Stimulated activated CD8-positive, alpha-beta memory T cell treated with anti-CD3 and anti-CD28 coated beads, Interleukin-15, amount 100 ng/mL, for 24 hours (primary cell): ENCODE measurements at places on chromosomes 2 and 18.

GRCh38 chr2:88521445-88522073, 69.1 kb upstream of the FOXI3 start:
- DNase-seq = no peak

DNA sequence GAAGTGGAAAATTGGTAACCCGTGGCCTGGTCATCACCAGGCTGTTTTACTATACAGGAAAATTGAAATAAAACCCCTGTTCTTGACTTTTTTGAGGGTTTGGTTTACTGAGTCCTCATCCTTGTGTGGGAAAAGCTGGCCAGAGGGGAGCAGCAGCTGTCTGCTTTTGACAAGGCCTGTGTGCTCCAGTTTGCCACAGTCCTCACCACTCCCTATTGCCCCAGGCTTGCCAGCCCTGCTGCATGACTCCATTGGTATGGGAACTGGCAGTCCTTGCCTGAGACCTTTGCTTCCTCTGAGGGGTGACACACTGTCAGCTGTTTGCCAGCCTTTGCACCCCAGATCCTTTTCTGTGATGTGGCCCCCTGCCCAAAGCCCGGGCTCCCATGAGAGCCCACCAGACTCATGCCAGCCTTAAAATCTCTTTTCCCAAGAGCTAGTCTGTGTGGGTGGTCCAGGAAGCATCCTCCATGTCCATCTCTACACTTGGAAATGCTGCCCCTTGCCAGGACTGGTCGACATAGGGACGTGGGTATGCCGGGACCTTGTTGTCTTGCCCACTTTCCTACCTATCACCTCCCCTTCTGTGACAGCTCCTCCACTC, 39.0 kb downstream of the GLI2 start:
- no peak for DNase-seq

DNA sequence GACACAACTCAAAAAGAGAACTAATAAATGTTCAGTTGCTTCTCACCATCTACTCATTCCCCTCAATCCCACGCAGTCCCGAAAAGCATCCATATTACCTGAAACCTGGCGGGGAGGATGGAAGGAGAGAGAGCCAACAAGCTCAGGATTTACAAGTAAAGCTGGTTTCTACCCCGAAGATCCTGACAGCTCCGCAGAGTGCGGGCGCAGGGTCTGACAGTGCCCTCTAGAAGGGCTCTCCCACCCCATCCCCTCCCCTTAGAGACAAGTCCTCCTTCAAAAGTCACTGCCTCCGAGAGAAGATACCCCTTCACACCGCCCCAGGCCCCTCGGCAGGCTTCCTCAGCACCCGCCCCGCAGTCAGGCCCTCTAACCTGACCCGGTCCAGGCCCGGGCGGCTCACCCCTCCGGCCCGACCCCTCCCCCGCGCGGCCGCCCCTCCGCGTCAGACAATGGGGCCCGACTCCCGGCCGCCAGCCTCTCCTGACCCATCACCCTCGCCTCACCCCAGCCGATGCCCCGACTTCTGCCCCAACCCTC, 550 bp downstream of the RAB1A start:
- peak; percentile 14 for DNase-seq

GRCh38 chr2:56008661-56009431, 85.3 kb upstream of the EFEMP1 start:
- no peak for DNase-seq

- no peak for DNase-seq
These were observed 109.6 kb downstream of the GLI2 start for GRCh38 chr2:120845277-120845676.

GRCh38 chr2:236718207-236718992, 148.8 kb downstream of the ACKR3 start:
- no peak for DNase-seq

DNA sequence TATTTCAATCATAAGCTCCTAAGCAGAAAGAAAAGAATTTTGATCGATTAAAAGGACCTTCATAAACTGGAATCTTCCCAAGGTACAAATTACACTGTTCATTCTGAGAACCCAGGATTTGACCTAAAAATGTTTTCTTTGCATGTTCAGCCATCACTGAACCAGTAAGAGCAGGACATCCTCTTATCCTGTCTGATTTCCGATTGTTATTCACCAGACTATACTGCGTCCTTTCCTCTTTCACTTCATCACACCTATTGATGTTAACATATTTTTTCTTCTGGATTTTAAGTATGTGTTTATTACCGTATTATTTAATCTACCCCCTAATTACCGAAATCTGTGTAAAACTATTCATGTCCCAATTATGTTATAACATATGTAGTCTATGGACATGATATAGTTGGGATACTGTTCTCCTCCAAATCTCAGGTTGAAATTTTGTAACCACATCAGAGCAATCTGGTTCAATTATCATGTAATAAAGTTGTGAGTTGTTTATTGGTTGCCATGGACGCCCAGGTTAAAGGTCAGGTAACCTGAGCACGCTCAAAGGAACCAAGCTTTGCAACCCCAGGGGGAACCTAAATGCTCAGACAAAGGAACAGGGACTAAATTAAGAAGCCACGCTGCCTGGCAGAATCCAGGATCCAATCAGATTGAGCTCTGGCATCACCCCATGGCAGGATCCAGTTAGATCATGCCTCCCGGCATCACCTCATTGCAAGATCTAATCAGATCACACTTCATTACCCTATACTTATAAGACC, 11.6 kb upstream of the TBC1D8 start:
- no peak for DNase-seq

GRCh38 chr2:128637481-128638155, 318.9 kb upstream of the HS6ST1 start:
- no peak for DNase-seq

- DNase-seq = no peak
These were observed 19.4 kb downstream of the ELAC1 start for GRCh38 chr18:50987261-50987660.

GRCh38 chr2:33034784-33035183, 88.0 kb downstream of the LTBP1 start:
- no peak for DNase-seq

- DNase-seq = no peak
These were observed 35.1 kb upstream of the YWHAQ start for GRCh38 chr2:9665898-9666297.

- no peak for DNase-seq
These were observed 833.1 kb upstream of the CRIM1 start for GRCh38 chr2:35522450-35522849.

DNA sequence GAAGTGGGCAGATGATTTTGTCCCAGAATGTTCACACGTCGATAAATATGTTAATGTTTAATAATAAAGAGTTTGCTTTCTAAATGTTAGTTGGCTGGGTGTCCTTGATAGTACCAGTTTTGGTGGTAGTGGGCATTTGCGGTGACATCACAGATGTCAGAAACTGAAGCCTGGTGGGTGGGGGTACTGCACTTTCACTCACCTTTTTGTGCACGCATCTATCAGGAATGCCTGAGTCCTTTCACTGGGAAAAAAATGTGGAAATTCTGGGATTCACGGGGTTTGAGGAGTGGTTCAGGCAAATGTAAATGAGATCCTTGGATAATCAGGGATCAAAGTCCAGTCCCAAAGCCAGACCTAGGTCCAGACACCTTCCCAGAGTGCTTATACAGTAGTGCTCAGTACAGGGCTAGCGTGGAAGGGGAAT, 3.2 kb downstream of the EPAS1 start:
- DNase-seq = no peak

DNA sequence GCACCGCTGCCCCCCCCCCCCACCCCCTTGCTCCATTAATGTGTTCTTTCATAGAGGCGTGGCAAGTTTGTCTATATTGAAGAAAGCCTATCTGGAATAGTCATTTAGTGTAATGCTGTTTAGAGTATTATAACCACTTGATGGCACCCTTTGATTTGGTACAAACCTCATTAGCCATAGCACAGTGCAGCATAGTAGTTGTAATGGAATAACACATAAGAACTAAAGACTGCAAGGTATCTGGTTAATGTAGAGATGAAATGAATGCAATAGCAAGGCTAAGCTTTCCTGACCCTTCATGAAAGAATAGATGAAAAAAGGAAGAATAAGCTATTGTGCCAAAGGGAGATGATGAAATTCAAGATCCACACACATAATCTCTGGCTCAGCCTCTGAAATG, 81.9 kb downstream of the EHBP1 start:
- DNase-seq = no peak

DNA sequence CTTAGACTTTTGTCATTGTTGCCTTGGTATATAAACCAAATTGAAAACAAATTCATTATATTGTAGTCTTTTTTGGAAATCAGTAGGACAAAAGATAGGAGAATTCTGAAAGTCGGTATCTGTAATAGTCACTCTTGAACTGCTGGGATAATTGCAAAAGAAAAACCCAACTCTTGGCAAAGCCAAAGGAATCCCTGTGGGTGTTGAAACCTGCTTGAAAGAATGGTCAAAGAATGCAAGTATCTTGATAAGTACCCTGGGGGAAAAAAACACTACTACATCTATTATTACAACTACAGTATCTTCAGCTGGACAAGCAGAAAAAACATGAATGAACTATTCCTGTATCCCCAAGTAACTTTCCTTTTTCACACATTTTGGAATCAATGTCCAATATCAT, 7.3 kb upstream of the FAM237A start:
- no peak for DNase-seq

- no peak for DNase-seq
These were observed 2.4 kb downstream of the RNPEPL1 start for GRCh38 chr2:240570531-240571313.

DNA sequence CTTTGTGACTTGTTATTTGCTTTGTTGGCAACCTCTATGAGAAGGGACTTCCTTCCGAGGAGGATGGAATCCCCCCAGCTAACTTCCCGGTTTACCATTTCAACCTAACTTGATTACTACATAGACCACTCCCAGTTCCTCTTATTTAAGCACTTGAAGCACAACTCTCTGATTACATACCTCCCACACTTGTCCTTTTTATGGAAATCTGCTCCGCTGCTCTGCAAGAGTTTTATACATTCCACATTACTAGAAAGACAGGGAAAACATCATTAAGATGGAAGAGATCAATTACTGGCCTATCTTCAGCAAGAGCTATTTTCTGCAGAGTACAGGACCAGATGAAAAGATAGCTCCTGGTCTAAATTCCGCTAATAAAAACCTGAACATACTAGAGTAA, 160.0 kb upstream of the PGAP1 start:
- no peak for DNase-seq

DNA sequence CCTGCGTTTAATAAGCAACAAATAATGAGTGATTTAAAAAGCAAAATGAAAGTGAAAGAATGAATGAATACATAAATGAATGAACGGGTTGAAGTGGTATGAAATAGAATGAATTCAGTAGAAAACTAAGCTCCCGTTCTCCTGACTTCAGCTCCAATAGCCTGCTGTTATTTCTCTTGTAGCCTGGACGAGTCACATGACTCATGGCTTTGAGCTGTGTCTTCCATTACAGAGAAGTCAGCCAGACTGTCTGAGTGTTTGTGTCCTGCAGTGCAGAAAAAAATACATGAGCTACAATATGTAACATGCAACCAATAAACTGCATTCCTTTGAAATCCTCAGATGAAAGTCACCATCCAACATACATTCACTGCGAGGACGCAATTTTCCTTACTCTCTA, 21.2 kb downstream of the SCG2 start:
- no peak for DNase-seq

DNA sequence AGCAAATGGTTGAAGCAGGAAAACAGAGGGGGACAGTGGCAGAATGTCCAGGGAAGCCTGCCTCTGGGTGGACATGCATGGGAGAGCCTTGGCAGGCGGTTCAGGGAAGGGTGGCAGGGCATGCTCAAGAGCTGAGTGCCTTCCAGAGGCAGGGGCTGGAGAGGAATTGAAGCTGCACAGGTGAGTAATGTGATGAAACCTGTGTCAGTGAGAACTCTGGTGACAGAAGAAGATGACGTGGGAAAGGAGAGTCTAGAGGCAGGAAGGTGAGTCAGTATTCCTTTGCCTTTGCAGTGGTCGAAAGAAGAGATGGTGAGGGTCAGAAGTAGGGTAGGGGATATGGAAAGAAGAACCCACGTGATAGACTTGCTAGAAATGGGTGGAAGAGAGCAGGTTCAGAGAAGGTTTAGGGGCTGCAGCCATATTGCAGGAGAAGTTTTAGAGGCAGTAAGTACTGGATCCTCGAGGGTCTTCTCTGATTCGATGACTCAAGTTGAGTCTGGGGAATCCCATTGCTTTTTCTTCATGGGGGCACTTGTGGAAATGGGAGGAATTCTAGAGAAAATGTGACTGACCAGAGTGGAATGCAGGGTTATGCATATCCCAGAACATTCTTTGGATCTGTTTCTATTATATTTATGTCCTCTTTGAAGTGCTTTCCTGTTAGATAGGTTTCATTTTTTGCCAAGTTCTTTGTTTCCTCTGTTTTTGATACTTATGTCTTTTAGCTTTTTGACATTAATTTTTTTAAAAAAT, 37.4 kb downstream of the TMEM87B start:
- DNase-seq = no peak

DNA sequence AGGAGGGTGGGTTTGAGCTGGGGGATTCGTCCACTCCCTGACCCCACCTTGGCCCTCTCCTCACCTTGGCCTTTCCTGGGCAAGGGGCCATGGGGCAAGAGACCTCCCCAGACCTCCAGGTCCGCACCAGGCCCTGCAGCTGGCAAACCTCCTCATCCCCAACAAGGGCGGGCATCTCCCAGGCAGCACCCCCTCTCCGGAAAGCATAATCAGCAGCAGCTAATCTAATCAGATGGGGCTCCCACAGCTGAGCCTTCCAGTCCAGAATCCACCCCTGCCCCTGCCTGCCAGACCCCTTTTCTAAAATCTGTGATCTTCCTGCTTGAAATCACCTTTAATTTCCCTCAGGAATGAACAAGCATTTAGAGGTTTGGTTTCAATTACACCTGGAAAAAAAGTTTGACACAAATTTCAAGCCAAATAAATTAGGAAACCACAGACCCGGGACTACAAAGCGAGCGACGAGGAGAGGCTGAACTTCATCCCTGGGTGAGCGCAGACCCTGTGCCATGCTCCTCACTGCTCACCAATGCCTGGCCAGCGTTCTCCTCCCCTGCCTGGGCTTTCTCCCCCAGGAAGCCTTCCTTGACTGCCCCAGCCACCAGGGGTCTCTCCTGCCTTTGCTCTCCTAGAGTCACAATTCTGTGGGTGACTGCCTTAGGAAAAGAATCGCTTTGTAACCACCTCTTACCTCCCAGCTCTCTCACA, 143.0 kb upstream of the MYCN start:
- DNase-seq = no peak

GRCh38 chr2:26243470-26244308, 743 bp downstream of the HADHA start:
- DNase-seq = no peak

DNA sequence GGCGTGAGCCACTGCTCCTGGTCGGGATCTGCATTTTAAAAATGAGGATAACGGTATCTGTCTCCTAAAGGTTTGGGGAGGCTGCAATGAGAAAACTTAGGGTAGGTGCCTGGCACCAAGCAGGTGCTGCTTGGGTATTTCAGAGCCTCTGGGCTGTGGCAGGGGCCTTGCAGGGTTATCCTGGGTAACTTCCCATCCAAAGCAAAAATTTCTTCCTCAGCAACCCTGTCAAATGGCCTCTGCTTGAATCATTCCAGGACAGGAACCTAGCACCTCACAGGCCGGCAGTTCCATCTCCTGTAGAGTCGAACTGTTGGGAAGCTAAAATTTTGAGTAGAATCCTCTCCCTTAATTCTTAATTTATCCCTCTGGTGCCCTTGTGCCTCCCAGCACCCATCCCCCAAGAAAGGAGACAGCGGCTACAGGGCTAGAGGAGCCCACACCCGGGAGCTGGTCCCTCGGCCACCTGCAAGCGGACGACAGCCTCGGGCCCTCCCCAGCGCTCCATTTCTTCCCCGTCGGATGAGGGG, 868 bp downstream of the CGREF1 start:
- DNase-seq = no peak

- DNase-seq = no peak
These were observed 109.7 kb downstream of the ERBB4 start for GRCh38 chr2:212428681-212429478.

GRCh38 chr2:215136669-215137328, 1.6 kb downstream of the ABCA12 start:
- no peak for DNase-seq
